ENCODE measurements at places on chromosomes 11 and 22. TPM values are rescaled to one million over a fixed set of nuclear protein-coding genes. Genes with fewer than 3 reads are reported as not detected.

Gene TRIM49B
- total RNA-seq: not detected

Gene GRAMD4
- total RNA-seq: 48.8 TPM

Gene POU2AF2
- total RNA-seq: not detected

Gene FAM83F
- total RNA-seq: under 0.01 TPM

Gene OR8D2
- total RNA-seq: not detected

Gene LRRC74B
- total RNA-seq: not detected

Gene RBM7
- 69.9 TPM for total RNA-seq

Gene OR10A6
- total RNA-seq: not detected

Gene MPEG1
- not detected for total RNA-seq

Gene ANO3
- not detected for total RNA-seq

Gene MOGAT2
- not detected for total RNA-seq

Gene P2RY6
- total RNA-seq: 0.05 TPM

Gene GGTLC3
- total RNA-seq: not detected

Gene TMEM80
- total RNA-seq: 12.4 TPM

Gene CCDC73
- total RNA-seq: not detected

Gene SC5D
- 40.8 TPM for total RNA-seq

Gene GRIA4
- total RNA-seq: not detected

Gene KRTAP5-9
- total RNA-seq: not detected

Gene APOA5
- not detected for total RNA-seq
